Karpas-422 (cell line): ENCODE measurements at places on chromosomes 3 and 15.

- no peak for DNase-seq
These were observed 143.3 kb downstream of the HCN4 start for GRCh38 chr15:73225358-73226015.

- peak; percentile 87 for DNase-seq
These were observed 21.3 kb upstream of the SEC62 start for GRCh38 chr3:169945313-169945712.

- no peak for DNase-seq
These were observed 15.2 kb downstream of the SSUH2 start for GRCh38 chr3:8629151-8630021.

DNA sequence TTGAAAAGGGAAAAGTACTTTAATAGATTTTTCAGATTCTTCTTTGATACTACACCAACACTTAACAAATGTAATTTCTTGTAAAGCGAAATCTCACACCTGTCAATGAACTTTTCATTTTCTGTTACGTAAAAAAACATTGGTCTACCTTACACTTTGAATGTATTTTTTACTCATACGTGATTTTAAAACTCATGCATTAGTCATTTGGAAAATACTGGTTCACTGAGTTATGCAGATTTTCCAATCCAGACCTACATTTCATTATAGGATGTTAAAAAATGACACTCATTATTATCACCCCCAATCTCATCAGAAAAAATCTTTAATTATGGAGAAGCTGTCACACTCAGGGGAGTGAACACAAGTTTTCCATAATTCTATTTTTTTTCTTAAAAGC is 14.7 kb downstream of the VPS39 start:
- no peak for DNase-seq

DNA sequence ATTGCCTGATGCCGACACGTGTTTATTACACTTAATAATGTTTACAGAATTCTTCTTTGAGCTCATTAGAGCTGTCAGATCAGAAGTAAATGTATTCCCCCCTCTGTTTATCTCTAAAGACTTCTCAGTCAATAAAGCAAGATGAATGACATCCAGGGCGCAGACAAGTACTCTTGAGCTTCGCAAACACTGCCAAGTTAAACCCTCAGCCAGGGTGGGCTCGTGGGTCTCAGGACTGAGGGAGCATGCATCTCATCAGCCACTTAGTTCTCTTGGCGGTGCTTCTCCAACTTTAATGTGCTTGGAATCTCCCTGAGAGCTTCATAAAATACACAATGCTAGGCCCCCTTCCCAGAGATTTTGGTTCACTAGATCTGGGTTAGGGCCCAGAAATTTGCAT is 333.9 kb upstream of the THRB start:
- DNase-seq, result no peak

- no peak for DNase-seq
These were observed 30.0 kb downstream of the RNF111 start for GRCh38 chr15:59017449-59017848.

DNA sequence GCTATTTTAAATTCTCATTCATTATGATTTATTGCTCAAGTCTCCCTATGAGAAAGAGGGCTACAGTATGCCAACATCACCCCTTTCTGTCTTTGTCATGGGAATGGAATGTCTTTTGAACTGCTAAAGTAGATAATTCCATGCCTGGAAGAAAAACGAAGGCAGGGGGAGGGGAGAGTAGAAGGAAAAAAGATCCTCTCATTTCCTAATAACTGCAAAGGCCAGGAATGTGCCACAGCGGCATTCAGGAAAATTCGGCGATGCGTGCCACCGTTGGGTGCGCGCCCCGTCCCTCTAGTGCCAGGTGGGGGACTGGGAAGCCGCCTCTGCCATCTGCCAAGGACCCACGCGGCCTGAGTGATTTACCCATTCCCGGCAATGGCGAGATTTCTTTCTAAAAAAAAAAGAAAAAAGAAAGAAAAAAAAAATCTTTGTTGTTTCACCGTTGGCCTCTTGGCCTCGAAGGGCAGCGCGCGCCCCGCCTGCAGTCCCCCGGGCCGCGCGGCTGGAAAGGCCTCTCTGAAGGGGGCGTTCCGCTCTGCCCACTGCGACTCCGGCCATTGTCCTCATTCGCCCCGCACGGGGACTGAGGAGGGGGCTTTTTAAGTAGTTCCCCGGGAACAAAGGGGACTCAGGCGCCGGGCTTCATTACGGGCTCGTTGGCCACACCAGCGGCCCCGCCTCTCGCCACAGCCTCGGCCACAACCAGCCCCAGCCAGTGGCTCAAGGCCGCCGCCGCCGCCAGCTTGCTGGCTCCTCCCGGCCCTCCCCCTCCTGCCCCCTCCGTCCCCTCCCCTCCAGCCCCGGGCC is 54.5 kb downstream of the CPN2 start:
- no peak for DNase-seq

- no peak for DNase-seq
These were observed 194.5 kb downstream of the RBMS3 start for GRCh38 chr3:29475305-29475840.

- DNase-seq, result peak; percentile 87
These were observed 85.1 kb downstream of the PDCD6IP start for GRCh38 chr3:33883538-33883950.

- no peak for DNase-seq
These were observed 236.6 kb upstream of the CTDSPL start for GRCh38 chr3:37625051-37625450.

DNA sequence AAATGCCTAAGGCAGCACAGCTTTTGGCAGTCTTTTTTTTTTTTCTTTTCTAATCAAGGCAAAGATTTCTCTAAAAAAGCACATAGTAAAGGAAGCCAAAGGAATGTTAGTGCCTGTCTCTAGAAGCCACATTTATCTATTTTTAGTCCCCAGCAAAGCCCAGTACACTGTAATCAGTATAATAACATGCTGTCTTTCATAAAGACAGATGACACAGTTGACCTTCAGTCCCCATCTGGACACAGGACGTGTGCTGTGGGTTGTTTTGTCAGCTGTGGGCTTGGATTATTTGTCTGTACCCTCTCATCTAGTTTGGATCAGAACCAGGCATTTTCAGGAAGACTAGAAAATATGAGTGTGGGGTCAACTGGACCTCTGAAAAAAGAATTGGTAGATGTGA is 110.4 kb upstream of the CTNNB1 start:
- DNase-seq, result no peak

DNA sequence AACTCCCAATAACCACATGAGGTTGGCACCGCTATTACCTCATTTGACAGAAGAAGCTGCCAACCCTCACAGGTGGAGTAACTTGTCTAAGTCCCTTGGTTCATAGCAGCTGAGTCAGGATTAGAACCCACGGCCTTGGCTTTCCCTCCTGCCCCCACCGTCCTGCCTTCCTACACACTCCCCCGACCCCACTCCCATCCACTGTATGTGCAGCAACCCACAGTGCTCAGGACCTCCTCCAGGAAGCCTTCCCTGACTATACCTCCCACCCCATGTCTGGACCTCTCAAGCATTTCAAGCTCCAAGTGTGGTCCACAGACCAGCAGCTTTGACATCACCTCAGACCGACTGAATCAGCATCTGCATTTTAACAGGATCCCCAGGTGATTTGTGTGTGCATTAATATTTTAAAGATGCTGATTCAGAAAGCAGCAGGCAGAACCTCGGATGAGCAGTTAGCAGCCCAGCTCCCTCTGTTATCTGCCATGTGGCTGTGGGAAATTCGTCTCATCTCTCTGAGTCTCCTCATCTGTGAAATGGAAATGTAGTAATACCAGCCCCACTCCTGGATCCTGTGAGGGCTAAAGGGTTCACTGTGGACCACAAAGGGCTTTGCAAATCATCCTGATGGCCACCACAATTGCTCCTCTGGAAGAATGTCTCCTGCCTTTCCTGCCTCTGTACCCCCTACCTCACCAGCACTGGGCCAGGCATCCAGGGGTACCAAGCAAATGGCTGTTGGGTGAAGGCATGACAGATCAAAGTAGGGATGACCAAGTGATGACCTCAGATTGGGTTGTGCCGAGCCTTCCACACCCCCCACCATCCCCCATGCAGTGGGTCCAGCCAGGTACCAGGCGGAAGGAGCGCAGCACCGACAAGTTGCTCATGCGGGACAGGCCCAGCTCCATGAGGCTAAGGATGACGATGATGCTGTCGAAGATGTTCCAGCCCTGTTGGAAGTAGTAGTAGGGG is 62.7 kb downstream of the SCN5A start:
- no peak for DNase-seq

- DNase-seq, result no peak
These were observed 14.3 kb downstream of the CXCR6 start for GRCh38 chr3:45957586-45957985.

DNA sequence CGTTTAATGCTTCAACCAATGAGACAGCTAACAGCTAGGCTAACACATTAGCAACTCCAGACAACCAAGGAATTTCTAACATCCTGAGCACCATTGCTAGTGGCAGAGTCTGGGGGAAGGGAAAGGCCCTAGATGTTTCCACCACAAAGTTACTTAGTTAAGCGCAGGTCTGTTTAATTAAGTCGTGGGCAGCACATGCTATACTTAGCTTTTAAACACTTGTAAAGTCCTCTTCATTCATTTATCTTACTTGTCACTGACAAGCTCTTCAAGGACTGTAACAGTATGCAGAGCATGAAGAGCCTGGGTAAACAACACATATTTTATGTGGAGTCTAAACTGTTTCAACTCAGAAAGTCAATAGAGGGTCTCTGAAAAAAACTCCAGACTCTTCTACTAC is 221.1 kb upstream of the WNT5A start:
- DNase-seq, result no peak

DNA sequence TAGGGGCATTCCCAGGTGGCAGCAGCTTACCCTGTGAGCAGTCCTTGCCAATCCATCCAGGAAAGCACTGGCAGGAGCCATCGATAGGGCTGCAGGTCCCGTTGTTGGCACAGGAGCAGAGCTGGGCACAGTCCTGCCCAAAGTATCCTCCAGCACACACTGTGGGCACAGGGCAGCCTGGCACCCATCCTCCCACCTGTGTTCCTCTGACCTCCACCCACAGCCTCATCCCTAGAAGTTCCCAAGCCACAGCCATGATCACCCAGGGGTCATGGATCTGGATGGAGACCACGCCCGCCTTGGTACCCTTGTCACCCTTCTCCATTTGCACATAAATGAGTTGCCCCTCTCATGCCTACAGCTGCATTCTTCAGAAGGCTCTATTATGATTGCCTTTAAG is 48.6 kb downstream of the RAB11A start:
- no peak for DNase-seq

GRCh38 chr15:38864122-38864521 is 299.5 kb upstream of the RASGRP1 start:
- DNase-seq, result peak; percentile 56

GRCh38 chr15:63189941-63190768 is 749 bp downstream of the RAB8B start:
- peak; percentile 57 for DNase-seq

GRCh38 chr3:136730595-136731273 is 21.4 kb downstream of the STAG1 start:
- peak; percentile 50 for DNase-seq

DNA sequence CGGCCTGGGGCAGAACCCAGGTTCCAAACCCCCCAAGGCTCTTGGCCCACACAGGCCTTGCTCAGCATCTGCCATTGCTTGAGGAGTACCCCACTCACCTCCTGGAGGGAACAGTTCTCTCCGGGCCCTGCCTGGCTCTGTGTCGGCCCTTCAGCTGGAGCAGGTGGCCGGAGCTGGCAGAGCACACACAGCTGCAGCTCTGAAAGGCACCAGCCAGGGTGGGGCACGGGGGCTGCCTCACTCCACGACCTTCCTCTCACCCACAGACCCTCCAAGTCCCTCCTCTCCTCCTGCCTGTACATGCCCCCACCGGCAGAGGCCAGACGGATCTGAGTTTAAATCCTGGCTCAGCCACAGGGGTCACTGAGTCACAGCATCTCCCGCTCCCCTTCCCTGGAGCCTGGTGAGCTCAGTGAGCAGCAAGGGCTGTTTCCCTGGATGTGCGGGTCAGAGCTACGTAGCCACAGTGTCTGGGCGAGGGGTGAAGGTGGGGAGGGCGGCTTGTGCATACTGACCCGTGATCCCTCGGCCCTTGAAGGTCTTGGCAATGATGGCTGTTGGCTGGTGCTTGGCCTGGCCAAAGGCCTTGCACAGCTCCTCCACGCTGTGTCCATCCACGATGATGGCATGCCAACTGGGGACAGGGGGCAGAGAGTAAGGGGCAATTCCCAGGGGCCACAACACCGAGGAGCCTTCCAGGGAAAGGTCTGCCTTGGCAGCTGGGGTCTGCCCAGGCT is 23.0 kb downstream of the TKT start:
- no peak for DNase-seq

GRCh38 chr3:146390957-146391356 is 78.4 kb downstream of the PLSCR2 start:
- no peak for DNase-seq

DNA sequence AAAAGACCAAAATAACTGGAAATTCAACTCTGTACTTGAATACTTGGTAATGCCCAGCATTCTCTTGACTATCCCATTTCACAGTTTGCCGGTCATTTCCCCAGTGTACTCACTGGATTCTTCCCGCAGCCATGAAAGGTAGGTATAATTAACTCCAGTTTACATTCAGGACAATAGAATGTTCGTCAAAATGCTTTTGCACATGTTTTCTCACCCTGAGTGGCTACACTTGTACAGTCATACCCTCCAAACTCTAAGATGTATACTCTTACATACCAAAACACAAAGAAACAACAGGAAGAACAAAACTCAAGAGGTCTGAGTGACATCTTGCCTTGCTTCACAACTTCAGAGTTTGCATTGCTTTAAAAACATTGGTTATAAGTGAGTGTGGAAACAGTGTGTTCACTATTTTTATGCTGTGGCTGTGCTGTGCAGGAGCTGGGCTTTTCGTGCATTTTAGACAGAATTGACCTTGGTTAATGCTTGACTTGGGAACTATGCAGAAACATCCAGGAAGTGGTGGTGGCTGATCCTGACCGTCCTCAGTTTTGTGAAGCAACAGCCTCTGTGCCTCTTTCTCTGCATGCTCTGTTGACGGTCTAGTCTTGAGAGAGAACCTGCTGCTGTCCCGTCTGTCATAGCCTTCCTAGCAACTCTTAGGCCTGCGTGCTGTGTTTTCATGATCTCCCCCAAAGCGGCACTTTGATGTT is 90.5 kb downstream of the IGF1R start:
- no peak for DNase-seq

DNA sequence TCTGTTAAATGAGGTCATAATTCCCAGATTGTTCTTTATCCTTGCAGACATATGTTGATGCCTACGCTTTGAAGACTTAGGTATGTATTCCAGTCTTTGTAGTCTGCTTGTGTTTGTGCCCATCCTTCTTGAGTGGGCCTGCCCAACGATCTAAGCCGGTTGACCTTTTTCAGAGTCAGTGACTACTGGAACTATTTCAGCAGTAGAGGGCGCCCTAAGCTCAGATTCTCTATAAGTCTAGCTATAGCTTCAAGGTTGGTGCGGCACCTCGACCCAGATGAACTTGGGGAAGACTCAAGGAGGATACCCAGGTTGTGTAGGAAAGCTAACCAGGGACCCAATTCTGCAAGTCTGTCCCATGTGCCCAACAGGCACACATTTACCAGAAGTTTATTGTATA is 228.8 kb upstream of the PPP2R3A start:
- peak; percentile 85 for DNase-seq

GRCh38 chr3:38314112-38314763 is 32.1 kb downstream of the SLC22A14 start:
- DNase-seq, result no peak

- DNase-seq, result no peak
These were observed 155.4 kb upstream of the TPM1 start for GRCh38 chr15:62887113-62887570.

- DNase-seq, result no peak
These were observed 29.8 kb upstream of the APOD start for GRCh38 chr3:195613468-195614069.
